ENCODE measurements at places on chromosomes 12 and 14.

- no peak for DNase-seq
Measured at GRCh38 chr12:17108877-17109541, 503.0 kb upstream of the LMO3 start.

GRCh38 chr12:76633415-76633814 lies 73.8 kb upstream of the OSBPL8 start:
- no peak for DNase-seq

DNA sequence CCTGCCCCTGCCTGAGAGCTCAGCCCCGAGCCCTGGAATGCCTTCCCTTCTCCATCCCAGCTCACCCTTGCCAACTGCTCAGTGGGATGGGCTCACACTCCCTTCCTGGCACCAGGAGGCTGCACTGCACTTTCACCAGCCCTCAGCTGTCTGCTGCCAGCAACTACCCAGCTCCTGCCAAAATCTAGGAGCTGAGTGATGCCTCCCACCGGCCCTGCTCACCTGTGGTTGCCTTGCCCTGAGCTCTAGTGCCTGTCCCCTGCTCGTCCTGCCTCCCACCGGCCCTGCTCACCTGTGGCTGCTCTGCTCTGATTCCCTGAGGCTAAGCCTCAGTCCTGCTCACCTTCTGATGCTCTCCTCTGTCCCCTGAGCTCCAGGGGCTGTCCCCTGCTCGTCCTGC lies 119.8 kb downstream of the TMEM121 start:
- no peak for DNase-seq

- DNase-seq = no peak
Measured at GRCh38 chr14:63670692-63671091, 29.0 kb upstream of the WDR89 start.

DNA sequence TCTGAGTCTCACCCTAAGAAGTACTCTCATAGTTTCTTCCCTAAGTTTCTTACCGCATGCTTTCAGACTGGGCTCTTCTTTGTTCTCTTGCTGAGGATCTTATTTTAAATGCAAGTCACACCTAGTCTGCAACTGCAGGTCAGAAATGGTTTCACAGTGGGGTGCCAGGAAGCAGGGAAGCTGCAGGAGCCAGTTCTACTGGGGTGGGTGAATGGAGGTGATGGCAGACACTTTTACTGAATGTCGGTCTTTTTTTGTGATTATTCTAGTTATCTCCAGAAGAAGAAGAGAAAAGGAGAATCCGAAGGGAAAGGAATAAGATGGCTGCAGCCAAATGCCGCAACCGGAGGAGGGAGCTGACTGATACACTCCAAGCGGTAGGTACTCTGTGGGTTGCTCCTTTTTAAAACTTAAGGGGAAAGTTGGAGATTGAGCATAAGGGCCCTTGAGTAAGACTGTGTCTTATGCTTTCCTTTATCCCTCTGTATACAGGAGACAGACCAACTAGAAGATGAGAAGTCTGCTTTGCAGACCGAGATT lies 1.7 kb downstream of the FOS start:
- no peak for DNase-seq

- DNase-seq = peak; percentile 72
Measured at GRCh38 chr14:77459072-77459723, 1.3 kb downstream of the AHSA1 start.

- no peak for DNase-seq
Measured at GRCh38 chr14:70803321-70804310, 5.7 kb downstream of the MAP3K9 start.

- no peak for DNase-seq
Measured at GRCh38 chr14:65433646-65434045, 21.1 kb downstream of the FUT8 start.

- no peak for DNase-seq
Measured at GRCh38 chr12:113407931-113408600, 4.4 kb upstream of the SDS start.

GRCh38 chr14:71333705-71334104 lies 426.4 kb downstream of the PCNX1 start:
- no peak for DNase-seq

- no peak for DNase-seq
Measured at GRCh38 chr14:64979336-64980074, 7.2 kb upstream of the FNTB start.

DNA sequence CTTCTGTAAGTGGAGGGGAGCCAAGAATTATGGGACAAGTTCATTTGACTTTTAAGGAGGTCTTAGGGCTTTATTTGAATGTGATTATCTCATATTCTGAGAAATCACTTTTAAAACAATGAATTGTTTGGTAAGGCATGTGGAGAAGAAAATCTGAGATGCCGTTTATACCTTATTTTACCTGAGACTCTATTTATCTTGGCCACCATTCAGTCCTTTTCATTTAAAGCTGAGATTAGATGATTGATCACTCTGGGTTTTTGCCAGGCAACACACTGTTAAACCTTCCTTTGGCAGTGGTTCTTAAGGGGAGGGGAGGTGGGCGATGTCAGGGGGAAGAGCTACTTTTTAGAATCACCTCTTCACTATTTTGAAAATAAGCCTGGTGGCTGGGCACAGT lies 11.4 kb downstream of the CAND1 start:
- DNase-seq = no peak

GRCh38 chr12:117235261-117235660 lies 45.0 kb upstream of the FBXO21 start:
- DNase-seq = no peak
